8988T (cell line): ENCODE measurements at places on chromosomes 16 and 17.

GRCh38 chr16:30697264-30698138 lies 1.5 kb upstream of the SRCAP start:
- peak; percentile 84 for DNase-seq

DNA sequence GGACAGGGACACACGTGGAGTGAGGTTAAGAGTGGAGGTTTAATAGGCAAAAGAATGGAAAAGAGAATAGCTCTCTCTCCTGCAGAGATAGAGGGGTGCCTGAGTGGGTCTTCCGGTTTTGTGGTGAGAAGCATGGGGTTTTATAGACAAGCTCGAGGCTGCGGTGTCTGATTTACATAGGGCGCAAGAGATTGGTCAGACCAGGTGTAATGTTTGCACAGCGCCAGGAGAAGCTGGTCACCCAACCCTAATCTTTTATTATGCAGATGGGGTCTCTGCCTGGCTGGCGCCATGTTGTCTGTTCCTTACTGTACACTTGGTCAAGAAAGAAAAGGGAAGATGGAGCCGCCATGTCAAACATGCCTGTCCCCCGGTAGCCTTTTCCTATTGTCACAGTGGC lies 44.5 kb upstream of the MLYCD start:
- no peak for DNase-seq

- DNase-seq: no peak
These were observed 1.5 kb upstream of the MTHFSD start for GRCh38 chr16:86556576-86556975.

GRCh38 chr17:21353326-21354010 lies 22.7 kb upstream of the KCNJ12 start:
- no peak for DNase-seq

- DNase-seq: peak; percentile 43
These were observed 333 bp upstream of the NOG start for GRCh38 chr17:56593086-56593645.

DNA sequence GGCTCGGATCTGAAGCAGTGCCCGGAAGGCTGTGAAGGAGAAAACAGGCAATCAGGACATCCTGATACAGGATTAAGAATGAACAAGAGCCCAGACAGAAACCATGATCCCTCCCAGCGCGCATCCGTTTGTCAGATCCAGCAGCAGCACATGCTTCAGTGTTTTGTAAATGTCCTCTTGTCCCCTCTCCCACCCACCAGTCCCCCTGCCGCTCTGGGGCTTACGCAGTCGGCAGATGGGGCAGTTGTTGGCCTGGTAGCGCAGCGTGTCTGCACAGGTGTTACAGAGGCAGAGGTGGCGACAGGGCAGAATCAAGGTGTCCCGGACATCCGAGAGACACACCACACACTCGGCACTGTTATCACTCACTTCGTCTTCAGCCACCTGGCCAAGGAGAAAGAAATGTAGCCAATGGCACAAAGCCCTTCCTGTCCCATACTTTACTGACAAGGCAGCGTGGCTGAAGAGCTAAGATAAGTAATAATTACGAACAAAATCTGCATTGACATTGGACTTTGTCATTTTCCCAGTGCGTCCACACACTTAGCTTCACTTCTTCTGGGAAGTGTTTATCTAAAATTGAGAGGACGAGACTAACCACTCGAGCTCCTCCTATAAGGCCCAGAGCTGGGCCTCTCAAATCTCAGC lies 20.7 kb upstream of the FOXJ1 start:
- DNase-seq: no peak

DNA sequence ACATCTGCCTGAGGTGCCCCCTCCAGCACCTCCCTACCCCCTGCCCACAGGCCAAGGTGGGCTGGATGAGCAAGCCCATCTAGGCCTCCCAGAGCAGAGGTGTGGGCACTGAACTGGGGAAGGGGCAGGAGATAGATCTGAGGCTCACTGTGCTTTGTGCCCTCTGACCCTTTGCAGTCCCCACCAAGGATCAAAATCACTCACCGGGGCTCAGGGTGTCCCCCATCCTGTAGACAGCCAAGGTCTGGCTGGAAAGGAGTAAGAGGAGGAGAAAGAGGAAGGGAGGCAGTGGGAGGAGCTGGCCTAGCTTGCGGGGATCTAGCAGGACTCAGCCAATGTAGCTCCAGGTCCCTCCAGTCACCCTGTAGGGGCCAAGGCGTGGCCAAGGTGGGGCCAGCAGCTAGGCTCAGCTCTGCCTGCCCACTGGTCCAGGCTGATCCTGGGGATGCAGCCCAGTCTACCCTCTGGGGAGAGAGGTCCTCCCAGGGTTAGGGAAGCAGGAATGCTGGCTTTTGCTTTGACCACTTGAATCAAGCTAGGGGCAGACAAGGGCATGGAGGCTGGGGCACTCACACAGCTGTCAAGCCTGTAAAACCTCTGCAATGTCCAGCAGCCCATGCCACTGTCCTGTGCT lies 1.8 kb downstream of the SLC12A4 start:
- peak; percentile 83 for DNase-seq

DNA sequence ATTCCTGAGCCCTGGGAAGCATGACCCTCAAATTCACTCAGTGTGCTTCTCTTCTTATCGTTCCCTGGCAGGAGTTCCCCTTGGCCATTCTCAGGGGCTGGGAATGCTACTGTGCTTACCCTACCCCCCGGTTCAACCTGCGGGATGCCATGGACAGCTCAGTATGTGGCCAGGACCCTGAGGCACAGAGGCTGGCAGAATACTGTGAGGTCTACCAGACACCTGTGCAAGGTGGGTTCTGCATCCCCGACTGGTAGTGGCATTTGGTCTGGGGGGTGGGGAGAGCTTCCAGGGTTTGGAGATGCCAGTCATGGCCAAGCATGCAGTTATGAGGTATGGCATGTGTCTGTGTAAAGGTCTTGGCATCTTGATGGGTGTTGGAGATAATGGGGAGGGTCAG lies 39.4 kb downstream of the WSCD1 start:
- DNase-seq: no peak

DNA sequence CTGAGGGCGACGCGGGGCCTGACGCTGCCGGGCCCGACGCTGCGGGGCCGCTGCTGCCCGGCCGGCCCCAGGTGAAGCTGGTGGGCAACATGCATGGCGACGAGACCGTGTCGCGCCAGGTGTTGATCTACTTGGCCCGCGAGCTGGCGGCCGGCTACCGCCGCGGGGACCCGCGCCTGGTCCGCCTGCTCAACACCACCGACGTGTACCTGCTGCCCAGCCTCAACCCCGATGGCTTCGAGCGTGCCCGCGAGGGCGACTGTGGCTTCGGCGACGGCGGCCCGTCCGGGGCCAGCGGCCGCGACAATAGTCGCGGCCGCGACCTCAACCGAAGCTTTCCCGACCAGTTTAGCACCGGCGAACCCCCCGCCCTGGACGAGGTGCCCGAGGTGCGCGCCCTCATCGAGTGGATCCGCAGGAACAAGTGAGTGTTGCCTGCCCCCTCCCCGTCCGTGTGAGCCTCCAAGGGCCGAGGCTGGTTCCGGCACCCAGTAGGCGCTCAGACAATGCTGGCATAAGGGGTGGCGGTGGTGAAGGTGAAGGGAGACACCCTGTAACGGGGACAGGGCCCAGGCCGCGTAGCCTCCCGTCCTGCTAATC lies 676 bp downstream of the CPD start:
- no peak for DNase-seq

DNA sequence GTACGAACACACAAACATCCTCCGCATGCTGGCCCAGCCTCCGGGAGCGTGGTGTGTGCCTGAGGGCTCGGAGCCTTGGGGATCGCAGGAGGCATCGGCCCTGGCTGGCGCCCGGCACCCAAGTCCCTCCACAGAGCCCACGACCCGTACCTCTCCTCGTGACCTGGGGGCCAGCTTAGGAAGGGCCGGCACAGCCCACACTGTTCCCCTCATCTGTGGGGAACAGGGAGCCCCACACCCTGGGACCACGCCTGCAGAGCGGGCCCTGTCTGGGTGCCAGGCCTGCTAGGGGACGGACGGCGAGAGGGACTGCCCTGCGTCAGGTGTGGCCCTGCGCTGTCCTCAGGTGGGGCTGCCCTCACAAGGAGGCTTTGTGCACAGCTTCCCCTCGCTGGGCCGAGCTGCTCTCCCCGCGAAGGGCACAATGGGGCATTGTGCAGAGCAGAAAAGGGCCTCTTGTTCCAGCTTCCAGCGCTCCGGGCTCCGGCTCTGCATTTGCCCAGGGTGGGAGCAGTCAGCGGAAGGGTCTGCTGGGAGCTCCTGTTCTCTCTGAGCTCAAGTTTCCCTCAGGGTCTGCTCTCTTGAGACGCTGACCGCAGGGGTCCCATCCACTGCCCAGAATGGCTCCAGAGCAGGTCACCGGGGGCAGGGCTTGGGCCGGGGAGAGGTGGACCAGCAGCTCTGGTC lies 1.7 kb upstream of the LMF1 start:
- no peak for DNase-seq

DNA sequence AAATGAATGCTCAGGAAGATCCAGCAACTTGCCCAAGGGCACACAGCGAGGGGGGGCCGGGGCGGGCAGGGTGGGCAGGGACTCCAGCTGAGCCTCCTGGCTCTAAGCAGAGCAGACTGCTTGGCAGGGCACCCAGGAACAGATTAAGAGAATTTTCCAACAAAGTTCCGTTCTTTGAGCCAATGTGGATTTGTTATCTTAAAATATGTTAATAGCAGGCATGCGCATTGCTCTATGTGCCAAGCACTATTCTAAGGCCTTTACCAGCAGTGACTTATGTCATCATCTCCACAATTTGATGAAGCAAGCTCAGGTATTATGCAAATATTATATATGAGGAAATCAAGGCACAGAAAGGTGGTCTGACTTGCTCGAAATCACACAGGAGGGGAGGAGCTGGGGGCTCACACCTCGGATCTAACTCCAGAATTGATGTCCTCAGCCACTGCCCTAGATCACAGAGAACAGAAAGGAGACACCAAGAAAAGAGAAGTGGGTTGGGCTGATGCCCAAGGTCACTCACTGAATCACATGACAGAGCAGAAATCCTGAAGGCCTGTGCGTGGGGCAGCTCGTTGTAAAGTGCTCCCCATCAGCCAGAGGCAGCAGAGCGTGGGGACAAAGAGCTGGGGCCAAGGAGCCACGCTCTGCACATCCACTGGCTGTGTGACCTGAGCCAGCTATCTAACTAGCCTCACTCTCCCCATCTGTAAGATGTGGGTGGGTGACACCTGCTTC lies 23.2 kb upstream of the MEAK7 start:
- no peak for DNase-seq

DNA sequence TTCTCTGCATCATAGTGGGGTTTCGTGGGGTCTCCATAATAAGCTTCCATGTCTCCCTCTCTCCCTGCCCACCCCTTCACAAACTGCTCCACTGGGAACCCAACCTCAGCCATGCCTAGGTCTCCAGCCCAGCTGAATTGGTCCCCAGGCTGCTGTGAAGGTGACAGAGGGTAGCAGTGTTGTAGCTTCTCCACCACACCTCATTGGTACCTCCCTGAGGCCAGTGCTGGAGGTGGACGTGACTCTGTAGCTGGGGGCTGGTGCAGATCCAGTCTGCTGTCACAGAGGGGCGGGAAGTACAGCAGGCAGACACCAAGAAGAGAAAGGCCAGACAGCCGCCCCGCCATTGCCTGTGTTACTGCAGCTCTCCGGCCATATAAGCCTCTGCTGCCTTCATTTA lies 82.1 kb downstream of the OR1D5 start:
- DNase-seq: no peak

DNA sequence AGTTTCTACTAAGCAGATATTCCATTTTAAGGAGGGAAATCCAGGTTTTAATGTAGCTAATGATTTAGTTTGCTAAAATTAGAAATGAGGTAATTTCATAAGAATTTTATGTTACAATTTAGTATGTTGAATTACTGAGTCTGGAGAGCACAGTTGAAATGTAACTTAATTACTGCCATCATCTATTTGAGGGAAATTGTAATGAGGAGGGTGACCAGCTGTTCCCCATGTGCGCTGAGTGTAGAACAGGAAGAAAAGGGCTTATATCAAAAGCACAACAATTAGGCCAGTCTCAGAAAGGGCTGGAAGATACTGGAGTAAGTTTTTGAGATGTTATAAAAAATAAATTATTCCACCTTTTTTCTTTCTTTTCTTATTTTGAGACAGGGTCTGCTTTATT lies 735.1 kb upstream of the GOT2 start:
- no peak for DNase-seq

DNA sequence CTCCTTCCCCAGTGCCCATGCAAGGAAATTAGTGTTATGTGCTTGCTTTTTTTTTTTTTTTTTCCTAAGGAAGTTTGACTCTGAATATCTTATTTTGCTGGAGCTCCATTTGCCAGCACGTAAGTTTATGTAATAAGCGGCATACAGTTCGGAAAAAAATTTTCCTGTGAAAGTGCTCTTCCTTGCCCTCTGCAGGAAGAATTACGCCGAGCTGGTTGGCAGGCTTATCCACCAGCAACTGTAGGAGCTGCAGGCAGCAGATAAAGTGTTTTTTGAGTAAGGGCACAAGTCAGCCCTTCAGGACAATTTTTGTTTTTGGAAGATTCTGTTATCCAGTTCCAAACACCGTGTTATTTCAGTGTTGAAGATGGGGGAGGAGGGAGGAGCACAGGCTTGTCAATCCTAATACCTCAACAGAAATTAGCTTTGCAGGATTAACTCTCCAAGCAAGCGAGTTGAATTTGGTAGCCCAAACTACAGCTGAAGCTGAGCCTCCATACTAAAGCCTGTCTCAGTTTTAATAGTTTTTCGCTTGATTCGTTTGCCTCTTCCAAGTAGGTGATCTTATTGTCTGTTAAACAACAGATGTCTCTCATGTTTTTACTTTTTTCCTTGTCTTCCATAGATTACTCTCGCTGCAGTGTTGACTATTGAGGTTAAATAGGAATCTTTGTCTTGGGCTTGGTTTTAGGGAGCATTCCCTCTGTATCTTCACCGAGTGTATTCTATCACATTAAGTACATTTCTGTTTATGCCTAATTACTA lies 1.1 kb downstream of the SPECC1 start:
- no peak for DNase-seq

GRCh38 chr17:39679521-39680192 lies 8.2 kb downstream of the PGAP3 start:
- no peak for DNase-seq

- no peak for DNase-seq
These were observed 17.4 kb downstream of the NF1 start for GRCh38 chr17:31112001-31112661.

DNA sequence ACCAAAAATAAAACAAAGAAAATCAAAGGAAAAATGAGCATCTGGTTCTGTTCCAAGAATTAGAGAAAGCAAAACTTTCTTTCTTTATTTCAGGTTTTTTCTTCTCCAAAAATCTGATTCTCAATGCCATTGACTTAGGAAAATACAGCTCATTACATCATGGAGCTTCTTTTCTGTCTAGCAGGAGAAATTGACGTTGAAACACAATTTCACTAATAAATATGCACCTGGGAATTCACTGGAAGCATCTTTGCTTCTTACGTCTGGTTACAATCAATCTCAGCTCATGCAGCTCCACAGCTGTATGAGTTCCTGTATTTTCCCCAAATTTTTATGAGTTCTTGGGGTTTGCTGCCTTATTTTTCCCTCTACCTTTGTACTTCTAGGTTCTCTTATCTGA lies 1568.6 kb upstream of the GOT2 start:
- DNase-seq: no peak

DNA sequence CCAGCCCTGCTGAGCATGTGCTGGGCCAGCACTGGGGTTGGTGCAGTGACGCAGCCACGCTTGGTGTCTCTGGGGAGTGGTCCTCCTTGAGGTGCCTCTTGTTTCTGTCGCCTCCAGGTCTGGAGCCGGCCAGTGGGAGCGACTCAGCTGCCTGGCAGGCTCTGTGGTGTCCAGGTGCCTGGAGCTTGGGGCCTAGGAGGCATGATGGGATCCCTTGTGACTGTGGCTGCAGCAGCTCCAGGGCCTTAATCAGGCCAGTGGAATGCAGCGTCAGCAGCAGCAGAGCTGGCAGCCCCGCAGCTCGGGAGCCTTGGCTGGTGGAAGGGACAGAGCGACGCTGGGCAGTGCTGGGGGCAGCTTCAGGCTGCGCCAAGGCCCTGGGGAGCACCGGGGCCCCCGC lies 74.7 kb upstream of the CIBAR2 start:
- no peak for DNase-seq

- no peak for DNase-seq
These were observed 4.5 kb downstream of the GSG1L start for GRCh38 chr16:28058839-28059589.
